Heart left ventricle (tissue), 16 donors: ENCODE measurements at places on chromosomes 4 and X. TPM values are rescaled to one million over a fixed set of nuclear protein-coding genes. Genes with fewer than 3 reads are reported as not detected.

GRCh38 chrX:81868979-81869378 lies 667.1 kb downstream of the SH3BGRL start:
- H3K4me1 ChIP-seq: no peaks in the 10 kb centered on the region
- no peak overlapping the region for H3K27ac ChIP-seq
- H3K36me3 ChIP-seq: no peaks in the 10 kb centered on the region
- H3K4me3 ChIP-seq: no peak overlapping the region

GRCh38 chrX:118211891-118212816 lies 95.5 kb upstream of the KLHL13 start:
- H3K36me3 ChIP-seq: no peaks in the 10 kb centered on the region
- H3K27ac ChIP-seq: no peak overlapping the region
- H3K4me3 ChIP-seq: no peak overlapping the region
- no peaks in the 10 kb centered on the region for H3K4me1 ChIP-seq
- no peak for DNase-seq

GRCh38 chrX:11588097-11588496 lies 77.6 kb downstream of the ARHGAP6 start:
- H3K27ac ChIP-seq: no peak overlapping the region
- no peaks in the 10 kb centered on the region for H3K27me3 ChIP-seq
- no peak for DNase-seq
- H3K4me3 ChIP-seq: no peak overlapping the region

DNA sequence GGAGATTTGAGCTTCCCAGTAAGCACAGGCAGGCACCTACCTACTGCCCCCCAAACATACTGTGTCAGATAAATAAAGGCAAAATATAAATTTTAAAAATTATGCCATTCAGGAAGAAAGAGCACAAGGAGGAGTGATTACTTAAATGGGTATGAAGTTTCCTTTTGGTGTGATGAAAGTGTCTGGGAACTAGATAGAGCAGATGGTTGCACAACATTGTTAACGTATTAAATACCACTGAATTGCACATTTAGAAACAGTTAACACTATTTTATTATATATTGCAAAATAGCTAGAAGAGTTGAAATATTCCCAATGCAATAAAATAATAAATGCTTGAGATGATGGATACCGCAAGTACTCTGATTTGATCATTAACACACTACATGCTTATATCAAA lies 374.7 kb upstream of the FGF13 start:
- H3K27ac ChIP-seq: no peak overlapping the region
- no peak overlapping the region for H3K4me3 ChIP-seq
- H3K4me1 ChIP-seq: no peaks in the 10 kb centered on the region

DNA sequence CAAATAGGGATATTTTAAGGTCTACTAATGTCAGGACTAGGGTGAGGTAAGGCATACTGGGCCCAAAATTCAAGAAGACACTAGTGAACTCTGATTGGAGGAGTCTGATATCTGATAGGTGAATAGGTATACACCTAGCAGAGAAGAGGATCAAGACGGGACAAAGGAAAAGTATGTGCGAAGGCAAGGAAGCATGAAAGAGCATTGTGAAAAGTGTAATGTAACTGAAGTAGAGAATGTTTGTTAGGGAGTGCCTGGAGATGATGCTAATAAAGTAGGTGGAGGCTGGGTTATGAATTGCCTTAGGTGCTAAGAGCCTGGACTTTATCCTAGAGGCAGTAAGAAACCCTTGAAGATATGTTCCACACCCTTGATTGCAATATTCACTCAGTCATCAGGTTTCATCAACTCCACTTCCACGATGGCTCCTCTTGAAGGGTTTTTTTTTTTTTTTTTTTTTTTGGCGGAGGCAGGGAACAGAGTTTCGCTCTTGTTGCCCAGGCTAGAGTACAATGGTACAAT lies 49.9 kb upstream of the XIAP start:
- H3K27ac ChIP-seq: no peak overlapping the region
- no peak for DNase-seq
- no peaks in the 10 kb centered on the region for H3K27me3 ChIP-seq

- DNase-seq: no peak
- H3K27me3 ChIP-seq: no peaks in the 10 kb centered on the region
- H3K4me3 ChIP-seq: no peak overlapping the region
Measured at GRCh38 chr4:39846705-39847104, 131.0 kb downstream of the PDS5A start.

The NDNF gene
- total RNA-seq: 5.0 TPM

The GAGE1 gene
- total RNA-seq: not detected

The APOO gene
- total RNA-seq: 77.0 TPM

The TLR3 gene
- total RNA-seq: 1.8 TPM

The CT47A1 gene
- total RNA-seq: not detected
